ENCODE measurements at places on chromosomes 4 and X.

DNA sequence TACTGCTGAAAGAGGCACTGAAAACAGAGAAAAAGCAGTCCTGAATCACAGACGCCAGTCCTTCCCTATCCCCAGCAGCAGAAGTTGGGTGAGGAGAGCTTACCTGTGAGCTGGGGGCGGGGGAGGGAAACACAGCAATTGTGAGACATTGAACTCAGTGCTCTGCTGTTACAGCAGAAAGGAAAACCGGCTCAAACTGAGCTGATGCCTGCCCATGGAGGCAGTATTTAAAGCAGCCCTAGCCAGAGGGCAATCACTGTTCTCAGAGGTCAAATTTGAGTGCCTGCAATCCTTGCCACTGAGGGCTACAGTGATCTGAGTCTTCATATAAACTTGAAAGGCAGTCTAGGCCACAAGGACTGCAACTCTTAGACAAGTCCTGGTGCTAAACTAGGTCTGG lies 220.7 kb downstream of the GRXCR1 start:
- DNase-seq, result no peak

DNA sequence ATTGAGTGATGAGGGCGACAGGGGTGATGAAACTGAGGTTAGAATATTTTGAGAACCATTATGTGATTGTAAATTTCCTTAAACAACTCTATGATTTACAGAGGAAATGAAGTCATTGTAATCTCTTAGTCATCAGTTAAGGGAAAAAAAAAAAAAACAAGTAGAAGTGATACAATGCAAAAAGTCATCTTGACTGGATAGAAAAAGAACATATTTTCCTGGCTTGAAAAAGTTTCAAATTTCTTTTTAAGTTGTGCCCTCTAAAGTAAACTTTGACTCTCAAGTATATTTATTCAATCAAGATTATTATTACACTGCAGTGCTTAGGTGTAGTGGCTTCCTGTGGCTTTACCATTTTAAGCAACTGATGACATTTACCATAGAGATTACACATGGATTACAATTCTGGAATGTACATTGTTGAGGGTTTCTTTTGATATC lies 40.6 kb downstream of the GABRB1 start:
- no peak for DNase-seq

DNA sequence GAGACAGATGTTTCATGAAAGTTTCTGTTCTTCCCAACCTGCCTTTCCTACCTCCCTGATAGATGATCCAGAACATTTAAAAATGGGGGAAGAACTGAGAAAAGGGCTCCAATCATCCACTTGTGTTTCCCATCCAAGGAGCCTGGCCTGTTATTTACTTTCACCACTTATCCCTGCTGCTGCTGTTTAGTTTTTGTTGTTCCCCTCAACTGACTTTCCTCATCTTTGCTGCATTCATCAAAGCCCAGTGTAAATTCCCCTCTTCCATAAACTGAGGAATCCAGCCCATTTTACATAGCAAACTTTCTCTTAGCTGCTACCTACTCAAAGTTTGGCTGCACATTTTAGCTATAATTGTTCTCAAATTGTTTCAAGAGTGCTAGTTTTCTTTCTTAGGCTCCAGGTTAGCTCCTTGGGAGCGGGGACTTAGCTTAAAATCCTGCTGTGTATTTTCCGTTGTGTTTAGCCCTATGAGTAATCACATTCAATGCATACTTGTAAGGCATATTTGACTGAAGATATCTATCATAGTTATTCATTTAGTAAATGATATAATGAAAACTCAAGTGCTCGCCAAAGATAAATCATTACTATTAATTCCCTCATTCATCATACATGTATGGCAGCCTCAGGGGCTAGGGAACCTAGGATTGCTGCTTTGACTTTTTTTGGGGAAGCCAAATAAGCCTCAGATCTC lies 1.4 kb upstream of the PTPN13 start:
- no peak for DNase-seq

DNA sequence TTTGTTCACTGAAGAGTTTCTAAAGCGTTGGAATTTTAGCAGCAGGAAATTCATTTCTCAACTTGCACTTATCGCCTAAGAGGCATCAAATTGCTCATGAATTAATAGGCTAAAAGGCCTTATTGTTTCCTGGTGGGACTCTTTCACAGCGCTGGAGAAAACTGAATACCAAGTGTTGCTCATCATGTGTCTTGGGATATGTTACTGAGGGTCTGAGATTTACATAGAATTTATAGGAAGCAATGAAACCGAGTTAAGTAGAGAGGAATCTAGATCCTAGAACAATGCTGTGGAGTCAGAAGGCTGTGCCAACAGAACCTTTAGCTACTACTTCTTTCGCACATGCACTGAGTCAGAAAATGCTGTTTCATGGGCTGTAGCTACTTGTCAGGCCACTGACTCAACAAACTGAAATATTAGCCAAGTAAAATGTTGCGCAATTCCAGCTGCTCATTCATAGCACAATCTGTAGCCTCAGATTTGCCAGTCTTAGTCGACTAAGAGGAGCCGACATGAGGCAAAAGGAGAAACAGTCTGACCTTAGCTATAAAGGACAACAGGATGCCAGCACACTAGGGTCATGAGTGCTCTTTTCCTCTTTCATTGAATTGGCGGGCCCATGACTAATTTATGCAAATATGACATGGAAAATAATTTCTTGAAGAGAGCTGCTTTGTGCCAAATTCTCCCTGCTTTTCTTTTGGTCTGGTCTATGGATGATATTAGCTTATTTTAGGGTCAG lies 35.9 kb upstream of the CXCL8 start:
- DNase-seq, result peak; percentile 98

DNA sequence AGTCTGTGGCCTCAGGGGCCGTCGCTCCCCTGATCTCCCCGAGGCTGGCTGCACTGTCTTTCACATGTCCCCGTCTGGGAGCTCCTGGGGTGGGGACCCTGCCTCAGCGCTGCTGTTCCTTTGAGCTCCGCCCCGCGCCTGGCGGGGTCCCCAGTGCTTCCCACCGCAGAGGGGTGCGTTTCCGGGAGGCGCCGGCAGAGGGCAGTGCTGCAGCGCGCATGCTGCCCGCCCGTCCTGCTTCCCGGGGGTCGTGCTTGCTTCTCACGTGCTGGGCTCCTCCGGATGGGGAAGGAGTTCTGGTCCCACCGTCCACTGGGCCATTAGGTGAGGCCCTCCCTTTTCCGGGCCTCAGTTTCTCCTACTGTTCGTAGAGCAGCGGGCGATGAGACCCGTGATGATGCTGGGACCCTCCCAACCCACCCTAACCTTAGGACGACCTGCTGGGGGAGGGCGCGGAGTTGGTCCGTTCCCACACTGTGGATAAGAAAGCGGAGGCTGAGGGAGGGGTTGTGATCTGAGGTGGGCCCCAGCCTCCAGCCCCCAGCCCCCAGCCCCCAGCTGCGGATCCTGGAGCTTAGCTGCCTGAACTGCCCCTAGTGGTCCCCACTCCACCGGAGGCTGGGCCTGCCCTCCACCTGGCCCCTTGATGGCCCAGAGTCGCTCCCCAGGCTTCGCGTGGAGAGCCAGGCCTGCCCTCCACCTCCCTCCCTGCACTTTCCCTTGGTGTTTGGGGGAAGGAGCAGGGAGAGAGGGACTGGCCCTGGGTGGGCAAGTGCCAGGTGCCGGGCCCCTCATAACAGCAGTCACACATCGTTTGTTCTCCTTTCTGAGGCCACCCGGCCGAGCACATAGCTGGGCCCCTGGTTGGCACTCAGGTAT lies 15.3 kb downstream of the CPZ start:
- DNase-seq, result no peak

DNA sequence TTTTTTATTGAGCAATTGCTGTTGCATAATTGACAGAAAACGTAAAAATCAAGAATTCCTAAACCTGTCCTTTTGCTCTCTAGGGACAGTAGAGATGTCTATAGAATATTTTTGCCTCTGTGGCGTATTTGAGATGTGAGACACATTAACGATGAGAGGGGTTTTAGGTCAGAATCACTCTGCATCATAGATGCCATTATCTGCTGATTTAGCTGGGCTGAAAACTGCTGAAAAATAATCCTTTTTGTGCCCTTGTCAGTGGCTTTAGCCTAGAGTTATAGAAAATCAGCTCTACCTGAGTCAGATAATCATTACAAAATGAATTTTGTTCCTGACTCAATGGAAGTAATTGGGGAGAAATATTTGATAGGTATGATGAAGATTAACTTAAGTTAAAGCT lies 767.8 kb upstream of the TENM3 start:
- no peak for DNase-seq

DNA sequence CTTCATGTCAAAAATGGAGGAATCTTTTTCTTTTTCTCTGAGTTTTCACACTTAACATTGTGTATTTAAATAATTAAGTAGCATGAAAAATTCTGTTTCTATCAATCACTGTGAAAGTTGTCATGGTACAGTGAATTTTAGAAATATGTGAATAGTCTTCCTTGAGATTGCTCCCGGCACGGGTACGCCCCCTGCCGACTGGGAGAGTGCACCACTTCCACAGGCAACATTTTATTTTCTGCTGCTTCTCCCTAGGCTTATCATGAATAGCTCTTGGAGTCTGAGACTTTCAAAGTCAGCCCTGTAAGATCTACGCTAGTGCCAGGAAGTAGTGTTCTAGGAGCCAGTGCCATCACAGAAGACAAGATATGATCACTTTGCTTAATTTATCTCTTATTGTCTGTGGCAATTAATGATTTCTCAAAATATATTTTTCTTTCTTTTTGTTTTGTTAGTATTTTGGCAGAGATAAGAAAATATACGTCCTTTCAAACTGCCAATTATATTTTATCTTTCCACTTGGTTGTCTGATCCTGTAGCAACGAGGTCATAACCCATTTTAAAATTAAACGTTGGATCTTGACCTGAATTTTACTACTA lies 763.8 kb upstream of the AADAT start:
- no peak for DNase-seq

GRCh38 chrX:134803551-134804183 lies 145.4 kb upstream of the PLAC1 start:
- peak; percentile 15 for DNase-seq

GRCh38 chr4:15725608-15726007 lies 22.7 kb downstream of the BST1 start:
- no peak for DNase-seq

GRCh38 chr4:108135549-108136209 lies 33.1 kb downstream of the LEF1 start:
- no peak for DNase-seq

GRCh38 chrX:36334572-36334971 lies 415.0 kb downstream of the CFAP47 start:
- no peak for DNase-seq

DNA sequence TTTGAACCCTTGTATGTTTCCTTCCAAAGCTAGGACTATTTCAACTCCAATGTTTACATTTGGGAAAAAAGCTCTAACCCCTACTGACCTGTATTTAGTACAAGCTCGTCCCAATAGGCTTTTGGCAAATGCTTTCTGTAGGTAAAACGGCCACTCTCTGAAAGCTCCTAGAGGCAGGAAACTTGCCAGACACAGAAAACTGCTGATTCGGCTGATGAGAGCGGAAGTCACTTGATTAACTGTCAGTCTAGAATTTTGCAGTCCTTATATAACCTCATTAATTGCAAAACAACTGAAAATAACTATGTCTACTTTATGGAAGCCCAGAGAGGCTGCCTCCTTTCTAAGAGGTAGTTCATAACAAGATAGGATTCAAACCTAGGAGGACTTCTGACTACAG lies 108.1 kb downstream of the TSPAN7 start:
- DNase-seq, result no peak

GRCh38 chr4:54709400-54709799 lies 51.6 kb downstream of the KIT start:
- DNase-seq, result peak; percentile 34

- no peak for DNase-seq
Observed at GRCh38 chrX:9943420-9943819, 23.7 kb upstream of the CLDN34 start.

- no peak for DNase-seq
Observed at GRCh38 chr4:75878246-75878756, 24.0 kb downstream of the PPEF2 start.

- DNase-seq, result no peak
Observed at GRCh38 chrX:38770152-38770551, 31.1 kb upstream of the MID1IP1 start.

GRCh38 chr4:10664408-10664807 lies 20.2 kb downstream of the CLNK start:
- no peak for DNase-seq

GRCh38 chr4:38040619-38041018 lies 80.4 kb downstream of the PTTG2 start:
- no peak for DNase-seq

DNA sequence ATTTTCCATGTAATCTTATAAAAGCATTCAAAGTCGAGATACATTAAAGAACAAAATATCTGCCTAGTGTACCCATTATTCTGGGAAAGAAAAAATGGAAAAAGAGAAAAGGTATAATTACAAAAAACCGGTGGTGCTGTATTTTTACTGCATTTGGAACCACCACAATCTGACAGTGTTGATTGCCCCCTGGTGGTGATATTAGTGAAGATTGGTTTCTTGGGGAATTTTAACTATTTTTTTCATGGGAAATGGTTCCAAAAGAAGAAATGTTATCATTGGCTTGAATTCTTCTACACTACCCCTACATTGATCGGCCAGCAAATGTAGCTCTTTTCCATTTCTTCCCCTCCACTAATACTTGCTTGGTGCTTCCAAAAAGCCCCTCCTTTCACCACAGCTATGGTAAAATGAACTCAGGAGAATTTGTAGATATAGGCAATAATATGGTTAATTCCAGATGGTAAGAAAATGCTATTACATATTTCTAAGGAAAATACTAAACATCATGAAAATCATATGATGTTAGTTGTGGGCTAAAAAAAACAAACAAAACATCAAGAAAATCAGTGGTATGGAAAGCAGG lies 50.0 kb downstream of the COX18 start:
- no peak for DNase-seq

DNA sequence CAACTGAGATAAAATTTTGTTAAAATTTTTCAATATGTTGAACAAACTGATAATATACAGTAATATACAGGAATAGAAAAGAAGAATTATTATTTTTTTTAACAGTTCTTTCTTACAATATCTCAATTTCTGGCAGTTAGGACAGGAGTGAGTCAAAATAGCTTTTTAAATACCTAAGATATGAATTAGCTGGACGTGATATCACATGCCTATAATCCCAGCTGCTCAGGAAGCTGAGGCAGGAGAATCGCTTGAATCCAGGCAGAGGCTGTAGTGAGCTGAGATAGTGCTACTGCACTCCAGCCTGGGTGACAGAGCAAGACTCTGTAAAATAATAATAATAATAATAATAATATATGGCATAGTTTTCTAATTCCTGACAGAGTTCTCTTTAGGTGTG lies 1039.3 kb downstream of the STPG2 start:
- DNase-seq, result no peak

GRCh38 chr4:38995660-38996005 lies 36.6 kb downstream of the TMEM156 start:
- DNase-seq, result no peak

GRCh38 chr4:51825341-51825740 lies 17.6 kb upstream of the DCUN1D4 start:
- no peak for DNase-seq

GRCh38 chrX:9327747-9328145 lies 137.1 kb upstream of the TBL1X start:
- no peak for DNase-seq

- DNase-seq, result no peak
Observed at GRCh38 chr4:169627307-169627706, 6.9 kb downstream of the CLCN3 start.

GRCh38 chrX:3748052-3748559 lies 34.7 kb upstream of the PRKX start:
- DNase-seq, result no peak

Measured in HL-60 (cell line).